ENCODE measurements at places on chromosomes 4 and X.

GRCh38 chrX:120585702-120586101 is 18.2 kb upstream of the MCTS1 start:
- no peak for DNase-seq

GRCh38 chr4:1532549-1533395 is 126.5 kb upstream of the NKX1-1 start:
- no peak for DNase-seq

DNA sequence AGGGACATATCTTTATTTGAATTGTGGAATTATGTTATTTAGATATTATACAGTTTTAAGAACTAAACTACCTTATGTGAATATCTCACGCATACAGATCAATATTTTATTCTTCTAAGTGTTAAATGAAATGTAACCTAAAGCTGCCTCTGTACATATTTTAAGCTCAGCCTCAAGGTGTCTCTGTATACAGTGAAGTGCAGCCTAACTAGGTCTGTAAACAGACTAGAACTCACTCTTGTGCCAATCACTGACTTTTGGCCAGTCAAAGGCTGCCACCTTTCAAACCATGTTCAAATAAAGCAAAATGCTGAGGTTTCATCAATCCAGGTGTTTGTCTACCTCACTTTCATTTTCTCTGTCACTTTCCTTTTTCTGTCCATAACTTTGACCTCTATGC is 1074.5 kb upstream of the PRKX start:
- DNase-seq = no peak

- DNase-seq = no peak
Measured at GRCh38 chrX:113629326-113629725, 788.7 kb upstream of the AMOT start.

All from NCI-H1417 treated with DMSO at 0.1 percent for 48 hours (cell line).